ENCODE measurements at places on chromosomes 1 and 21.

GRCh38 chr1:117573386-117574023 lies 32.3 kb upstream of the TENT5C start:
- no peak for DNase-seq

DNA sequence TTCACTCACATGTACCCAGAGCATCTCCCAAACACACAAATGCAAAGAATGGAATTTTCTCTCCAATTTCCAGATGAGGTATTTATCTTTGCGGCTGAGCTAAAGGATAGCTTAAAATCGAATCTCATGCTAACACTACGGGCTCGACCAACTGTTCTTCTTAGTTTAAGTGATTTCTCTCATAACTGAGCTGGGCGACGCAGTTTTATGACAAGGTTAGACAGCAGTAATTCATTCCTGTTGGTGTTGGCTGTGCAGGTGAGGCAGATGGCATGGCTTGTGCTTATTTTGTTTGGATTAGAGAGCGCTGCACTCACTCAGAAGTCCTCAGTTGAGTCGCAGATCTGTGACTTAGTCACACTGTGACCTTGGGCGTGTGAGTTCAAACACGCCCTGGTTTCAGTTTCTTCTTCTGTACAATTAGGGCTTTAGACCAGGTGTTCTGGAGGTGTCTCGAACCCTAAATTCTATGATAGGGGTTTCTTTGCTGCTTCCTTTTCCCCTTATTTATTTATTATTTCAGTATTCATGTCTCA lies 41.5 kb upstream of the MRPS6 start:
- no peak for DNase-seq

DNA sequence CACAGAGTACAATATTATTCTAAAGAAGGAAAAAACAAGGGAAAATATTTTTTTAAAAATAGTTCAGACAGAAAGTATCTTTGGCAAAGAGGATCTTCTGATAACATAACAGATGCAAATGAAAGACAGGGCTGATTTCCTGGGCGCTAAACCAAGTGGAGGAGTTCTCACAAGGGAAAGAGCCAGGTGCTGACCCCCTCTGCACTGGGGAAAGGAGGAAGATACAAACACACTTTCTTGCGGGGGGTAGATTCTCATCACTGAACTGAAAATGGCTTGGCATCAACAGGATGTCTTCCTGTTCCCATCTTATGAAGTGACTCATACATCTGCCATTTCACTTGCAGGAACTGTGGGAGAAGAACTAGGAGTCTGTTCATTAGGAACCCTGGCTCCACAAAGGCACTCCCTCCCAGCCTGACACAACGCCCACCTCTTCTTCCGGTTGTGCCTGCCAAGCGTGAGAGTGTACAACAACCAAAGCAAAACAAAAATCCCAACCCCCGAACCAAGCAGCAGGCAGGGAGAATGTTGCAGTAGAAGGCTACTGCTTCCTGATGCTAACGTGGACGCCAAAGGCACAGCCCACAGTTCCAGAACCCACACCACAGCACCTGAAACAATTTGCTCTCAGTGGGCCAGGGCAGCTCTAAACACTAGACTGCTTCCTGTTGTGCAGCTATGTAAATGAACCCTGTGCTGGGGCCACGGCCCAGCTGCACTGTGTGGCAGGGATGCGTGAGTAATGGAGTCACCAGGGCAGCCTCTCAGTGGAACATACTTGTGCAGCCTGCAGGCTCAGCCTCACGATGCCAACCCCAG lies 51.0 kb downstream of the GADD45A start:
- peak; percentile 29 for DNase-seq

DNA sequence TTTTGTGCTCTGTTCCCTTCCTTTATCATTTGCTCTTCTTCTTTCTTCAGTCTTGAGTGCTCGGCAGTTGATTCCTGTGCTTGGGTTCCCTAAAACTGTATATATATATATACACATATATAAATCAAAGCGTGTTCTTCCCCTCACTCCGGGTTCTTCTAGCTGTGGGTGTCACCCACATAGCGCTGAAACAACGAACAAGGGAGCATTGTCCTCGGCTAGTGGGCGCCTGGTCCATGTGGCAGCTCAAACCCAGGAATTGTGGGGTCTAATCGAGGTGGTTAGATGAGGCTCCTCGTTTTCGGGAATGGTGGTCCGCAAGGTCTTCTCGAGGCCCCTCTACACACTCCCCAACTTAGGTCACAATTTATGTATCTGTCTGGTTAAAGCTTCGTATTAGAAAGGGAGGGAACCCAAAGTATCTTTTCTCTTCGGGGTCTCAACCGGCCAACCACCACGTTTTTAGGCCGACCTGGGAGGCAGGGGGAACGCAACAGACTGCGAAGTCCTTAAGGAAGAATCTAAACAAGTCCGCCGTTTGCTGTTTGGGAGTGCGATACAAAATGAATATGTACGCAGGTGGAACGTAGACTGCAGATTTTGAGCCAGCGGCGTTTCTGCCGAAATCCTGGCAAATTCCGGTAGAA lies 504 bp upstream of the SDHC start:
- peak; percentile 56 for DNase-seq

GRCh38 chr21:28272272-28272992 lies 720.2 kb downstream of the LTN1 start:
- DNase-seq, result no peak

DNA sequence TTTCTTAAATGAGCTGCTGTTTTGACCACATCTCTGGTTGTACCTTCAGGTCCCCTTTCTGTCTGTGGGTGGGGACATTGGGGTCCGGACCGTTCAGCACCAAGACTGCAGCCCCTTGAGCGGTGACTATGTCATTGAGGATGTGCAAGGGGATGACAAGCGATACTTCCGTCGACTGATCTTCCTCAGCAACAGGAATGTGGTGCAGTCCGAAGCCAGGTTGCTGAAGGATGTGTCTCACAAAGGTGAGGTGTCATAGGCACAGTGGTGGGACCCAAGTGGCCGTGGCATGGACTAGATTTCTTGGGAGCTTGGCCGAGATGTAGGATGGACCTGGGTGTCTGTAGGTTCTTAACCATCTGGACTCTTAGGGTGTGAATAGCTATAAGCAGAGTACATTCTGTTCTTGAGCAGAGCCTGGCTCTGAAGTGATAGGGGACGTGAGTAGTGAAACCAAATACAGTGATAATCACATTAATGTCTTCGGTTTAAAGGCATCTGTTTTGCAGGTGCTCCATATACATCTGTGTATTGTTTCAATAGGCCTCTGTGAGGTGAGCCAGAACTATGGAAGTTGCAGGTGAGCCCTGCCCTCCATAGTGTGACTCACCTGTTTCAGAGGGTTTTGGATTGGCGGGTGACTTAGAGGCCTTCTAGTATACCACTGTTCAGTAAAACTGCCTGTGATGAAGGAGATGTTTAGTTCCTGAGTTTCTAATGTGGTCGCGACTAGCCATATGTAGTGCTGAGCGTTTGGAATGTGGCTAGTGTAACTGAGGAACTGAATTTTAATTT lies 6.4 kb downstream of the METTL13 start:
- DNase-seq, result no peak

- DNase-seq, result peak; percentile 61
These were observed 22.6 kb downstream of the BTG2 start for GRCh38 chr1:203327684-203328457.

- DNase-seq, result no peak
These were observed 14.8 kb downstream of the PI4KB start for GRCh38 chr1:151312411-151312810.

GRCh38 chr21:31158789-31159581 lies 120.7 kb upstream of the KRTAP19-8 start:
- no peak for DNase-seq

- DNase-seq, result no peak
These were observed 8.1 kb upstream of the TNFRSF4 start for GRCh38 chr1:1221887-1222574.

GRCh38 chr1:232917053-232917452 lies 33.4 kb upstream of the NTPCR start:
- no peak for DNase-seq

DNA sequence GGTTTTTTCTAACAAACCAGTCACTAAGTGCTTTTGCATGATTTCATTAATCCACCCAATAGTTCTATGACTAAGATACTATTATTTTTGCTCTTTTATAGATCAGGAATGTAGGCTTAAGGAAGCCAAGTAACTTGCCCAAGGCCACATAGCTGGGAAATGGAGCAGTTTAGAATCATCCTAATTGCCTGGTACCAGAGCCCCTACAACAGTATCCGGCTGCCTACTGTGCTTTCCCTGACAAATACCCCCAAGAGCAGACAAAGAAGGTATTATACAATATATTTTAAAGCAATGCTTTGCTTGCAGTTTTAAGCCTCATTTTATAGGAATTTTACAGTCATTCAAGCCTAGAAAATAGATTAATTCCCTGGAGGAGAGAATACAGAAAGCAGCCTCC lies 45.5 kb upstream of the RASAL2 start:
- no peak for DNase-seq

DNA sequence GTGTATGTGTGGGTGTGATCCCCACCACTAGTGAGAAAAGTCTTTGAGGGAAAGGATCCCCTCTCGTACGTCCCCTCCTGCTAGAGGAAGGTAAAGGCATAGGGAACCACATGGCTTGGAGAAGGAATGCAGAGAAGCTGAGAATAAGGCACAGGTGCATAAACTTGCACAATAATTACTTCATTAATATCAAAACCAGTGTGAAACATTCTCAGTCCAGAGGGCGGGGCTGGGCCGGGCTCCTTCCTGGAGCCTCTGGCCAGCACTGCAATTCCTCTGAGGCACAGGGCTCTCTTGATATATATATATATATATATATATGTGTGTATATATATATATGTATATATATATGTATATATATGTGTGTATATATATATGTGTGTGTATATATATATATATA lies 162.6 kb downstream of the TSEN15 start:
- DNase-seq, result no peak

DNA sequence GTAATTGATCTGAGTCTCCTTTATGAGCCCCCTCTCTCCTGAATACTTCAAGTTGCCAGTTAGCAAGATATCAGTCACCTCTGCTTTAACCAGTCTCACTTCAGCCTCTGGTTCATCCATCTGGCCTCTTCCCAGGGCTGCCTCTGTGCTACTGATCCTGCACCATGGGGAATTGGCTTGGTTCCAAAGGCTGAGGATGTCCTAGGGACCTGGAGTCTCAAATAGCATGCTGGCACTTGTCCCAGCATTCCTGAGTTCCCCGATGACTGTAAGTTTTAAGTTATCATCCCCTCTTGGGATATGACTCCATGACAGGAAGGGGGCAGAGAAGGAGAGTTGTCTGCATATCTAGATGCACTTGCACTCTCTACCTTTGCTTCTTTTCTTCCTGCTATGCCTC lies 252.0 kb downstream of the PTBP2 start:
- DNase-seq, result no peak

DNA sequence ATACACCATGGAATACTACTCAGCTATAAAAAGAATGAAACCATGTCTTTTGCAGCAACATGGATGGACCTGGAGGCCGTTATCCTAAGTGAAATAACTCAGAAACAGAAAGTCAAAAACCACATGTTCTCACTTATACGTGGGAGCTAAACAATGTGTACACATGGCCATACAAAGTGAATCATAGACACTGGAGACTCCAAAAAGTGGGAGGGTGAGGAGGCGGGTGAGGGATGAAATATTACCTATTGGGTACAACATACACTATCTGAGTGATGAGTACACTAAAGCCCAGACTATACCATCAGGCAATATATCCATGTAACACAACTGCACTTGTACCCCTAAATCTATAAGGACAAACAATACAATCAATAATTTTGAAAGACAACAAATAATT lies 39.5 kb upstream of the FAM20B start:
- no peak for DNase-seq

DNA sequence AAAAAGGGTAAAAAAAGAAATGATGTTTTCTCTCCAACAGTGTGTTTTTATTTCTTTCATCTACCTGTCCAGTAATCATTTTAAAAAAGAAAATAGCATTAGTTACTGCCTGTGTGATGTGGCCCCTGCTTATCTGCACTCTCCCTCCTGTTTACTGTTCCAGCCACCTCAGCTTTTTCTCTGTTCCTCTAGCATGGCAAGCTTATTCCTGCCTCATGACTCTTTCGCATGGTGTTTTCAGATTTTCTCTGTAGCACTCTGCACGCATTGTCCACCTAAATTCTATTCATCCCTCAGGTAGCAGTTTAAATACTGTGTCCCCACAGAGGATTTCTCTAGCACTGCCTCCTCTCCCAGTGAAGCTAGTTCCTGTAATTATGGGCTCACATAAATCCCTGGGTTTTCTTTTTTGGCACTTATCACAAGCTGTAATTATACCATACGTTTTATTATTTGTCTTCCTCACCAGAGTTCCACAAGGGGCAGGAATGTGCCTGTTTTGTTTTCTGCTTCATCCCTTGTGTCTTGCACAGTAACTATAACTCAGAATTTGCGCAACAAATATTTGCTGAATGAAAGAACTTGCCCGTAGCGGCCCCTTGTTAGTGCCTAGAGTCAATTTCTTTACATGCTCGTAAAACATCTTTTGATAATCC lies 51.4 kb upstream of the LRIG2 start:
- no peak for DNase-seq

DNA sequence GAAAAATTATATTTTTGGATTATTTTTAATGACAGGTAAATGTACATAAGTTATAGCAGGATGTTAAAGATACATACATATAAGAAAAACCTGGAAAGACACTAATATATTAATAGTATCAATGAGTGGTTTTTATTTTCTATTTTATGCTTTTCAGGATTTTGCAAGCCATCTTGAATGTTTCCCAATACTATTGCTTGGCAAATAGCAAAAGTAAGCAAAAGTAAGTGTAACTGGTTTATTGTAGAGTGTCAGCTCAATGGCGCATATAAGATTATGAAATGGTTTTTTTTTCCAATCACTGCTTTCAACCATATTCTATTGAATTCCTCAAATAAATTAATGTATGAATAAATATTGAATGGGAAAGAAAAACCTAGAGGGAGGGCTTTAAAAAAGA lies 36.4 kb downstream of the ZNF684 start:
- DNase-seq, result no peak

DNA sequence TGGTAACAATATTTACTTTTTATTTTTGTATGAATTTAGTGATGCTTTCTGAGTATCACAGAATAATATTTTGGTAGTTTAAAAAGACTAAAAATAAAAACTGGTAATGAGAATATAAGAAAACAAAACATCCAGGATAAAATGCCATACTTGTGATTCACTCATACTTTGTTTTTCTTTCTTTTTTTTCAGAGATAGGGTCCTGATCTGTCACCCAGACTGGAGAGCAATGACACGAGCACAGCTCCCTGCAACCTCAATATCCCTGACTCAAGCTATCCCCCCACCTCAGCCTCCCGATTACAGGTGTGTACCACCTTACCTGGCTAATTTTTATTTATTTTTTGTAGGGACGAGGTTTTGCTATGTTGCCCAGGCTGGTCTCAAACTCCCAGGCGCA lies 64.2 kb upstream of the ADAM30 start:
- DNase-seq, result no peak

- no peak for DNase-seq
These were observed 1.2 kb upstream of the DENND1B start for GRCh38 chr1:197776351-197777105.
